DMS79 (cell line): ENCODE measurements at places on chromosomes 4 and X.
A peak's percentile ranks its signal among the peaks of the same experiment; 100 is the strongest.

GRCh38 chr4:147580396-147580795 is 36.8 kb upstream of the TMEM184C start:
- no peak for DNase-seq

DNA sequence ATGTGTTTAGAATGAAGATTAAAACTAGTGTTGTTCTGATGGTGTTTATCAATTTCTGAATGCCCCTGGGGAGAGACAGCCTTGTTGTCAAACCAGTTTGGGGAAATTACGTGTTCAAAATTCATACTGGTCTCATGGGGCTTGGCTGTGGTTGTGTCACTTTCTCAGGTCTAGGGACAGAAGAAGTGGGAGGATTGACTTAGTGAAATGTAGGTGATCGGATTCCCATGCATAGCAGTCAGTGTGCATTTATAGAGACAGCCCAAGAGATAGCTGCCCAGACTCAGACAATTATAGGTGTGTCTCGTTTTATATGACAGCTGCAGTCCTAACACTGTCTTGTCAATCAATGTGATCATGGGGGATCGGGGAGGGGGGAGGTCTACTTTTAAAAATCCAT is 94.4 kb upstream of the CLCN4 start:
- no peak for DNase-seq

GRCh38 chr4:89434364-89434988 is 126.9 kb upstream of the GPRIN3 start:
- DNase-seq, result peak; percentile 1

GRCh38 chr4:7557456-7557855 is 122.7 kb upstream of the PSAPL1 start:
- DNase-seq, result no peak

- no peak for DNase-seq
These were observed 20.0 kb upstream of the PRRG3 start for GRCh38 chrX:151675121-151675746.

DNA sequence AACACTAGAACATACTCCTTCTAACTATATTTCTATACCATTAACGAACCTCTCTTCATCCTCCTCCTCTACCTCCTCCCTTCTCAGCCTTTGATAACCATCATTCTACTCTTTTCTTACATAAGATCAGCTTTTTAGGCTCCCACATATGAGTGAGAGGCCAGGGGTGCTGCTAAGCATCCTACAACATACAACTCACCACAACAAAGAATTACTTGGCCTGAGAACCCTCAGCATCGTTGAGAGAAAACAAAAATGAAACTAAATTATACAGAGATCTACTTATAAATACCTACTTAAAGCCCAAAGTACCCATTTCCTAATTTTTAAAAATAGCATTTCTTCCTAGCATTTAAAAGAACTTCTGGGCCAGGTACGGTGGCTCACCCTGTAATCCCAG is 77.7 kb downstream of the CC2D2A start:
- DNase-seq, result no peak

GRCh38 chr4:172356016-172356415 is 542.8 kb downstream of the GALNTL6 start:
- no peak for DNase-seq

DNA sequence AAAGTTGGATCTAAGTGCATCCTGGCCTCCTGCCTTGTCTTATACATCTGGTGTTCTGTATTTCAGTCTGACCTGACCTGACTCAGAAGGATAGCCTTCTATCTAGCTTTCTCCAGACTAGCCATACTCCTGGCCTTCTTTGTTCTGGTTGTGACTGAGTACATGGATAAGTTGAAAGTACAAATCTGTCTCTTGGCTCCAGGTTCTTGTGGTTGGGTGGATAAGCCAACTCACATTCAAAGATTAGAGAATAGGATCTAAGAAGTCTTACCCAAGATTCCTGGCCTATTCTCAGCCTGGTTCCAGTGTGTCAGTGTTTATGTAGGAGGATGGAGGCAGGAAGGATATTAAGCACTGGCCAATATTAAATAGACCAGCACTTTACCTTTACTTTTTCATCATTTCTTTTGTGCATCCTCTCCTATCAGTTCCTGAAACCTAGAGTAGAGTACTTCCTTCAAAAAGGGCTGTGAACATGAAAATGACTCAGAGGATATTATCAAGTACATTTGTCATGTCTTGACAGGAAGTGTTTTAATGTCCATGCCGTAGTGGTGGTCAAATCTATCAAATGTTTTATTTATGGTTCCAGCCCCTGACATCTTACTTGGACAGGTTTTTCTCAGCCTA is 123.5 kb downstream of the IL15 start:
- no peak for DNase-seq

DNA sequence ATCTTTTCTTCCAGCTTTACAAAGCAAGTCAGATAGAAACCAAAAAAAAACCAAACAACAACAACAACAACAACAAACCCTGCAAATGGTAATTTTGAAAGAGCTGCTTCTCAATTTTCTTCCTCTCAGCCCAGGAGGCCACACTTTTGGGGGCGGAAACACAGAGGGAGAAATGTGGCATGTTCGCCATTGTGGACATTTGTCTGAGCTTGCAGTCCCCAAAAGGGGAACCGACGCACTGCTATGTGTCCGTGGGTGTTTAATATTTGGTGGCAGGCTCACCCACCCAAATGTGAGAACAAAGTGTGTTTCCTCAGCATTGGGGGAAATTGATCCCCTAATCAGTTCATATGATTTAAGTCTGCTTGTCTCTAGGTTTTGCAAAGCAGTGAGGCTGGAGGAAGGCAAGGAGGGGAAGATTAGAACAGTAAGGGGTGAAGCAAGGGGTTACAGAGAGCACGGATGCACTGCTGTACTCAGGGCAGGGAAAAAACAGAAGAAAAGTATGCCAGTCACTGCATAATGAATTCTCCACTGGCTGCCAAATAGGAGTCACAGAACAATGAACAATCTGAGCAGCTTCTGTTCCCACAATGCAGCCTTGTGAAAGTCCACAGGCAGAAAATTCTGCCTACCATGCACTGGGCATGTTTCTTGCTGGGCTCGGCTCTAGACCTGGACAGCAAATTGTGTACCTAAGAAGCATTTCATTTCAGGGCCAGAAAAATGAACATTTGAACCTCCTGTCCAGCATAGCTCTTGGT is 74.7 kb upstream of the GPM6B start:
- no peak for DNase-seq

- DNase-seq, result no peak
These were observed 23.8 kb downstream of the PTTG2 start for GRCh38 chr4:37983951-37984350.

GRCh38 chrX:155251391-155251790 is 12.9 kb downstream of the RAB39B start:
- DNase-seq, result no peak

DNA sequence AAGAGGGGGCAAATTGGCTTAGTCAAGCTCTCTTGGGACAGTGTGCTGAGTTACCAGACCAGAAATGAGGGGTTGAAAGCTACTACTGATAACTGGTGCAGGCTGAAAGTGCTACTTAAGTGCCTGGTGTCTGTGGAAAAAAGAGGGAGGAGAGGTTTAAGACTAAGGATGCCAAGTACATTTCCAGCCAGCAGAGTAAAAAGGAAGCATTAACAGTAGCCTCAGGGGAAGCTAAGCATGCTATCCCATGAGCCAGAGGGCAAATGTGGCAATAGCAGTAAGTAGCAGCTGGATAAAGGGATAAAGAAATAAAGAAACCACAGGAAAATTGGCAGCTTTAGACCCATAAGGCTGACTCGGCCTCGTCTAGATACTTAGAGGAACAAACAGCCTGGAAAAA is 196.3 kb upstream of the MAB21L2 start:
- peak; percentile 77 for DNase-seq

DNA sequence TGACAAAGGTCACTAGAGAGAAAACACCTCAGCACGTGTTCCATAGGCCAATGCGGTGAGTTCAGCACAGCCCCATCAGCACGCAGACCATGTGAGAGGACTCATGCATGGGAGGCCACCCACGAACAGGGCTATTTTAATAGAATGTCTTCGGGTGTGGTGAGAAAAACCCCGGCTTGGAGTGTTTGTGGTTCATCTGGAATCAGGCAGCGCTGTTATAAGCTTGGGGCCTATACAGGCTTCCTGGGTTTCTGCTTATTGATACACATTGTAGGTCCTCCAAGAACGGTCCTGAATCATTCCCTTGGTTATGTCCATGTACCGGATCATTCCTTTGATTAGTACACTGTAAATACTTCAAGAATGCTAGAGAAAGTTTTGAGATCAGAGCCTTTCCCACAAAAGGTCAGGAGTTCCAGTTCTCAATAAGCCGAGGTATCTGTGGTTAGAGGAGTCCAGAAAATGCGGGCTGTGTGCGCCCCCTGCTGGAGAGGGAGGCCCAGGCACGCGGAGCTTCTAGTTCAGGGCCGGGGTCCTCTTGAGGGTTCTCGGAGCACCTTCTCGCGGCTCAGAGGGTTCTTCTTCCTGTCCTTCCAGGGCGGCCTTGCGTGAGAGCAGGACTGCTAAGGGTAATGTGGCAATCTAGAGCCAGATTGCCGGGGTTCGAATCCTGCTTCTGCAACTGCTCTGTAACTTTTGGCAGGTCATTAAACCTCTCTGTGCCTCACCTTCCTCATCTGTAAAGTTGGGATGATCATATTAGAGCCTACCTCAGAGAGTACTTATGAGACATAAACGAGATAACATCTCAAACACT is 51.8 kb downstream of the TLR10 start:
- no peak for DNase-seq

GRCh38 chr4:57037982-57038604 is 59.4 kb downstream of the POLR2B start:
- DNase-seq, result peak; percentile 19

DNA sequence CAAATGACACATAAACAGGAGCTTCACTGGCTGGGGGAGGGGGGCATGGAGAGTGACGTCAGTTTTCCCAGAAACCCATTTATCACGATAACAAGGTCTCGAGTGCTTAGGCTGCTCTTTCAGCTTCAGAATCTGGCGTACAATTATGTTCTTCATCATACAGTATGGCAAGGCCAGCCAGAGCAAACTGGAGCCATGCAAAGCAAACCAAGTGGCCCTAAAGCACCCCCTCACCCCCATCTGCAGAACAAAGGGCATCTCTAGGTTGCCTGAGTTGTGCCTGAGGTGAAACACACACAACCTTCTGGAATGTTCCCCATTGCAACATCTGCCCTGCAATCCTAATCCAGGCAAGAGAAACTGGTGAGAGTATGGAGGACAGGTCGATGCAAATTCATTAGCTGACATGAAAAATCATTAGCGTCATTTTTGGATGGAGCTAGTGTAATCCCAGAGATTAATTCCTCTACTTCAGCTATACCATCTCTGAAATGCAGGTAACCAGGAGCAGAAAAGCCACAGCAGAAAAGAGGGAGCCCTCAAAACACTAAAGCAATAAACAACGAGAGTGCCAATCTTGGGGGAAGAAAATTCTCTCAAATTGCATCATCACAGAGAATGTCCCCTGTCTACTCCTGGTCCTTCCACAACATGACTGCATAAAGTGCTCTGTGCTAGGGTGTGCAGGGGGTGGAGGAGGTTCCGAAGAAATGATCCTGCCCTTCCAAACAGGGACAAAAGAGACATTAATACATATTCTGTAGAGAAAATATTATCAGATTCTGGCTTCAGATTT is 1.8 kb downstream of the SEPTIN6 start:
- no peak for DNase-seq

DNA sequence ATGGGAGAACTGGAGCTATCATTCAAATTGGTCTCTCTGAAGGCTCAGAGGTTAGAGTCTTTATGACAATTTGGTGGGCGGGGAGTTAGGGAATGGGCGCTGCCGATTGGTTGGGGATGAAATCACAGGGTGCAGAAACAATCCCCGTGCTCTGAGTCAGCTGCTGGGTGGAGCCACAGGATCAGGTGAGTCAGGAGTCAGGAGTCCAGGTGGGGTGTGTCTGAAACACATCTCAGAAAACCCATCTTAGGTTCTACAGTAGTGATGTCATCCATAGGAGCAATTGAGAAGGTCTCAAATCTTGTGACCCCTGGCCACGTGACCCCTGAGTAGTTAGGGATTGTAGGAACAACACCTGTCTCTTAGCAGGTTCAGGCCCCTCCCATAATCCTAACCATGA is 41.6 kb upstream of the TLR3 start:
- no peak for DNase-seq

DNA sequence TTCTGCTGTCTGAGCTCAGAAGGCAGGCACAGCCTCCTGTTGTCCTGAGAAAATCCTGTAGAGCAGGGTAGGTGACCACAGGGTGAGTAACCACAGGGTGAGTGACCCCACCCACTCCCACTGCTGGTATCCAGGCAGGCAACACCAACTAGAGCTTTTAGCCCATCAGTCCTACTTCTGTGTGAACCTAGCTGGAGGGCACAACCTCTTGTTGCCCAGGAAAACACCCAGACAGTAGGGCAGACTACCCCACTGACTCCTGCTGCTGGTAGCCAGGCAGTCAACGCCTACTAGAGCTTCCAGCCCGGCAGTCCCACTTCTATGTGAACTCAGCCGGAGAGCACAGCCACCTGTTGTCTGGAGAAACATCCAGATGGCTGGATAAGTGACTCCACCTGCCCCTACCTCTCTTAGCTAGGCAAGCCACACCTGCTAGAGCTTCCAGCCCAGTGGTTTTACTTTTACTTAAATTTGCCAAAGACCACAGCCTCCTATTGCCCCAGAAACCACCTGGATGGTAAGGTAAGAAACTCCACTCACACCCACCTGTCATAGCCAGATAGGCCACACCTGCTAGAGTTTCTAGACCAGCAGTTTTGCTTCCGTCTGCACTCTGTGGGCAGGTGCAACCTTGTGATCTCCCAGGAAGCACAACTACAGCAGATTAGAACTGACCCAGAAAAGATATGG is 371.6 kb downstream of the INPP4B start:
- DNase-seq, result no peak

DNA sequence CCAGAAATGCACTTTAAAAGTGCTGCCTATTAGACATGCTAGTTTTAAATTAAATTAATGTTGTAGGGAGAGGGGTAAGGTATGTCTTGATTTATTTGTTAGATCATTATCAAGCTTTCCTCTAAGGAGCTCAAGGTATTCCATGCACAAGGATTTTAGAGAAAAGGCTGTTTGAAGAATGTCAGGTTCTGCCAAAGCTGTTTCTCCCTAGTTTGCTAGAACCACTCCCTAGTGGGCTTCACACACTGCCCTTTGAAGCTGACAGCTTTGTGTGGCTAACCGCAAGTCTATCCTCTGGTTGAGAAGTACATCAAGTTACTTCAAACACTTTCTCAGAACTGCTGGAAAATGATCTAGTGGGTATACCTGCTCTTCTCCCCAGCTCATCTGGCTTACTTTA is 32.3 kb downstream of the RASL11B start:
- no peak for DNase-seq

- no peak for DNase-seq
These were observed 153.9 kb downstream of the CCNG2 start for GRCh38 chr4:77310931-77311330.
